ENCODE measurements at places on chromosomes 11 and 22.
A peak's percentile ranks its signal among the peaks of the same experiment; 100 is the strongest.

GRCh38 chr11:108019870-108020540 lies 11.3 kb downstream of the CUL5 start:
- no peak for DNase-seq

- no peak for DNase-seq
Observed at GRCh38 chr11:50073113-50074105, 40.7 kb downstream of the OR4C45 start.

DNA sequence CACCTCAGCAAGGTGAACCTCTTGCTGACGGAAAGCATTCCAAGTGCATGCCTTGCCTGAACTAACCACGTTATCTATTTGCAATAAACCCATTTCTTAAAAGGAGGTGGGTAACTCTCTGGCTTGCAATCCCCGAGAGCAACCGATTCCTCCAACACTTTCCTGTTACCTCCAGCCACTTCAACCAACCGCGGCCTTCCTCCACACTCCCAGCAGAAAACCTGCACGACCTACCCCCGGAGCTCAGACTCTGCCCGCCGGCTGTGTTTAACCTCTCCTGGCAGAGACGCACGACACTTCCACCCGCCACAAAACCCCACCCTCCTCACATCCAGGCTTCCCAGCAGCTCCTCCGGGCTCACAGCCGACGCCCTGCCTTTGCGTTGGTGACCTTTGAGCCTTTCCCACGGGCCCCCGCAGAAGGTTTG lies 708 bp downstream of the SCO2 start:
- DNase-seq: no peak

GRCh38 chr22:22693531-22693884 lies 49.1 kb downstream of the GGTLC2 start:
- DNase-seq: no peak

- no peak for DNase-seq
Observed at GRCh38 chr11:128421577-128422330, 165.6 kb downstream of the ETS1 start.

DNA sequence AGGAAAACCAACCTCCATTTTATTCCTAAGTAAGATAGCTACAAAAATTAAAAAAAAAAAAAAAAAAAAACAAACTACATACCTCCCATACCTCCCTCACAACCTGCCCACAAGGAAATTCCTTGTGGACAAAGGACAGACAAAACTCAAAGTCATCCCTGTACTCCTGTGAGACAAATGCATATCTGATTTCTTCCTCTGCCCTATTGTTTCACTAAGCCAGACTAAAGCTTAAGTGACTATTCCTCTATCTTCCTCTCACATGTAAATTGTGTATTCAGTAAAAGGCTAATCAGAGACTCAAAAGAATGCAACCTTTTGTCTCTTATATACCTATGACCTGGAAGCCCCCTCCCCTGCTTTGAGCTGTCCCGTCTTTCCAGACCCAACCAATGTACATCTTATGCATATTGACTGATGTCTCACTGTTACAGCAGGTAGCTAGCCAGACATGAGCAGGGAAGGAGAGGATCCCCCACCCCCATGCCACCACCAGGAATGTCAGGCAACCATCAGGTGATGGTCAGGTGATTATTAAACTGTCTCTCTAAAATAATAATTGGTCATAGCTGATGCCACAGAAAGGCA lies 289.4 kb downstream of the SBF2 start:
- DNase-seq: no peak

- no peak for DNase-seq
Observed at GRCh38 chr11:115148101-115148500, 356.1 kb downstream of the CADM1 start.

- DNase-seq: no peak
Observed at GRCh38 chr22:39490966-39491680, 11.0 kb upstream of the MIEF1 start.

- DNase-seq: no peak
Observed at GRCh38 chr11:112388496-112388895, 127.8 kb upstream of the PLET1 start.

DNA sequence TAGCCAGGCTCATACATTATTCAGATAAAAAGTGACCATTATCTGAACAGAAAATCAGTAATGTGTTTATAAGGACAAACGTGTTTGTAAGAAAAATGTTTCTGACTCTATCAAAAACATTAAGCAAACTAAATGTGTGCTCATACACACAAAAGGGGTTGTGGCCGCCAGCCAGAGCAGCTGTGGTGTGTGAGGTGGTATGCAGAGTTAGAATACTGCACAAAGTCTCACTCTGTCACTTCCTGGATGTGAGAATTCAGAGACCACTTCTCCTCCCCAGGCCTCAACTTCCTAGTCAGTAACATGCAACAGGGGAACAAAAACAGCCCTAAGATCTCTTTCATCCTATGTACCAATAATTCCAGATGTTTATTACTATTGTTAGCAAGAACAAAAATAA lies 9.4 kb downstream of the OR5B21 start:
- DNase-seq: no peak

- DNase-seq: no peak
Observed at GRCh38 chr11:12358302-12359188, 18.8 kb upstream of the PARVA start.

DNA sequence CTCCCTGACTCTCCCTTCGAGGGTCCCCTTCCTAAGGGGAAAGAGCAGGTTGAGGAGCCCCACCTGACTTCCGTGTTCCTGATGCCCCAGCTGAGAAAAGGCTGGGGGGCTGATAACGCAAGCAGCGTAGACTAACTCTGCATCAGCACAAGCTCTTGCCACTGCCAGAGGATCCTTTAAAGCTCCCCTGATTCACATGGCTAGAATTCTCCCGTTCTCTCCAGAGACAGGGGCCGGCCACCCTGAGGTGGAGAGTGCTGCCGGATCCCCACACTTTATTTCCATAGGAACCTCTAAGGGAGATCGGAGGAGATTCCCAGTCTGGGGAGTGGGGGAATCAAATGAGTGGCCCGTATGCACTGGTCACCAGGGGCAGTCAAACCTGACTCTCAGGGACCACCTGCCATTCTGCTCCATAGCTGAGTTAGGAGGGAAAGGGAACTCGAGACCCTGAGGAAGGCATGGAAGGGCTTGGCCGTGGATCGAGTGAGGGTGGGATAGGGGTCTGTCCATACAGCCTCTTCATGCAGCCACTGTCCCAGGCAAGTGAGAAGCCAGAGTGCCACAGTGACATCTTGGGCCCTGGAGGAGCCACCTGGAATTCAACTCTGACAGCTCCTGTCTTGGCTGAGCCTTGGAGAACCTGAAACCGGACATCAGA lies 1.4 kb upstream of the VSIG10L2 start:
- no peak for DNase-seq

- no peak for DNase-seq
Observed at GRCh38 chr22:47248925-47249324, 486.5 kb downstream of the TBC1D22A start.

- no peak for DNase-seq
Observed at GRCh38 chr11:27060816-27061460, 20.3 kb downstream of the BBOX1 start.

- DNase-seq: no peak
Observed at GRCh38 chr22:36351921-36352802, 35.6 kb downstream of the MYH9 start.

GRCh38 chr11:30346068-30346688 lies 23.3 kb downstream of the ARL14EP start:
- no peak for DNase-seq

DNA sequence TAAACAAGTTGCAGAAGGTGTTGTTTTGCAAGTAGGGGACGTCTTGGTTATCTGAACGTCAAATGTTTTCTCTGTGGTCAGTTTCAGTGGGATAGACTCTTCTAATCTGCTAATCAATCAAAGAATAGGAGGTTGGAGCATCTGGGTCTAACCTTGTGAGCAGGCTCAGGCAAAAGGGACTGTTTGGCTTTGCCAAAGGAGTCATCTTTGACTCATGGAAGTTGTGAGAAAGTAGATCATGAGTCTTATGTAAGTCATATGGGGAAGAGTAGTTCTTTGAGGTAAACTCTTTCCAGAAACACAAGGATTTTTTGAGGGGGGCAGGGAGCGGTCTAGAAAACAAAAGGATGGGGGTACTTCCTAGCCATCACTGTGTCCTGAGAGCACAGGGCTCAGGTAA lies 27.1 kb upstream of the TOP3B start:
- no peak for DNase-seq

DNA sequence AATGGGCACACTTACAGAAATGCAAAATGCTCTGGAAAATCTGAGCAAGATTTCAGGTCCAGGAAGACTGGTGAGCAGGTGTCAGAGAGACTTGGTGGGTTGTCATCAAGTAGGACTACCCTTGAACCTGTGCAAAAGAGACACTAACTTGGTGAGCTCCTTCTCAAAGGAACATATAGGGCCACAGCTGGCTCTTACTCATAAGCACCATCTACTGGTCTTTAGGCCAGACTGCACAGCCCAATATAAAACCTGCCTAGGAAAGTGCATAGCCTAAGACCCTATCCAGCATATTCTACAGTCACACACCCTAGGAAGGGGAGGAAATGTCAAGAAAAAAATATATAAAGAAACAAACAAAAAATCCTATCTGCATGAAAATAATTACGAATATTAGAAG lies 18.2 kb upstream of the OR10W1 start:
- DNase-seq: no peak

GRCh38 chr22:43438666-43439347 lies 27.0 kb downstream of the MPPED1 start:
- DNase-seq: no peak

DNA sequence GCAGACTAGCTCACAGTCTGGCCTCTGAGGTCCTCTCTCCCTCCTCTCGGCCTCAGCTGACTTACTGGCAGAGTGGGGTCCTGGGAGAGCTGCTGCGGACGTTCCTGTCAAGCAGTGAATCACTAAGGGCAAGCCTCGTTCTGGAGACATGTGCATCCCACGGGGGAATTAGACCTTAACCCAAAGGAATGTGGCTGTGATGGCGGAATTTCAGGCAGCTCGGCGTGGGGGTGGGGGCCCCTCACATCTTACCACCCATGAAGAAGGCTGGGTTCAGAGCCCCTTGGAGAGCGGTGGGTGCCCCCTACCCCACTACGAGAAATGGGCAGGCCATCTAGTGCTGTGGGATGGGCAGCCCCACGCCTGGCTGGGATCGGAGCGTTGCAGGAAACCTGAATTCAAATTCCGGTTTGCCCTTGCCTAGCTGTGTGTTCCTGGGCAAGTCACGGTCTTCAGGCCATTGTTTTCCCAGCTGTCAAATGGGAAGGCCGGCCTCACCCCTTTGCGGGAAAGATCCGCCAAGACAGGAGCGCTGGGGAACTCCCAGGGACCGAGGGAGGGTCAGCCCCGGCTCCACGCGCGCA lies 554 bp downstream of the LRRC32 start:
- no peak for DNase-seq

GRCh38 chr11:86699040-86699791 lies 26.8 kb upstream of the ME3 start:
- DNase-seq: no peak

GRCh38 chr22:22787786-22788459 lies 99.7 kb upstream of the IGLL5 start:
- DNase-seq: peak; percentile 70

DNA sequence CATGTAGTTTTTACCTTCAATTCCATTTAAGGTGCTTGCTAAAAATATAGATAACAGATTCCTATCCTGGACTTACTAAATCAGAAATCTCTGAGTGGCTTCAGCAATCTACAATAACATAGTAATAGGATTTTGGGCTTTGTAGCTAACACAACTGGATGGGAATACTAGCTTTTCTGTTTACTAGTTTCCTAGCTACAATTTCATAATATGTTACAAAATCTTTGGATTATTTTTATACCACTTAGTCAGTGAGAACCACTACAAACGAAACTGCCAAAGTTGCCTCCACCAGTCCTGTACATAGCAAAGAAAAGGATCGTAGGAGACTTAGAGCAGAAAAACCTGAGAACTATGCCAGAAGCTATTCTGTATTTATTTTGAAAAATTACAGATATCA lies 87.7 kb upstream of the ANO3 start:
- DNase-seq: no peak

- no peak for DNase-seq
Observed at GRCh38 chr11:60349990-60350389, 22.9 kb downstream of the MS4A6E start.

DNA sequence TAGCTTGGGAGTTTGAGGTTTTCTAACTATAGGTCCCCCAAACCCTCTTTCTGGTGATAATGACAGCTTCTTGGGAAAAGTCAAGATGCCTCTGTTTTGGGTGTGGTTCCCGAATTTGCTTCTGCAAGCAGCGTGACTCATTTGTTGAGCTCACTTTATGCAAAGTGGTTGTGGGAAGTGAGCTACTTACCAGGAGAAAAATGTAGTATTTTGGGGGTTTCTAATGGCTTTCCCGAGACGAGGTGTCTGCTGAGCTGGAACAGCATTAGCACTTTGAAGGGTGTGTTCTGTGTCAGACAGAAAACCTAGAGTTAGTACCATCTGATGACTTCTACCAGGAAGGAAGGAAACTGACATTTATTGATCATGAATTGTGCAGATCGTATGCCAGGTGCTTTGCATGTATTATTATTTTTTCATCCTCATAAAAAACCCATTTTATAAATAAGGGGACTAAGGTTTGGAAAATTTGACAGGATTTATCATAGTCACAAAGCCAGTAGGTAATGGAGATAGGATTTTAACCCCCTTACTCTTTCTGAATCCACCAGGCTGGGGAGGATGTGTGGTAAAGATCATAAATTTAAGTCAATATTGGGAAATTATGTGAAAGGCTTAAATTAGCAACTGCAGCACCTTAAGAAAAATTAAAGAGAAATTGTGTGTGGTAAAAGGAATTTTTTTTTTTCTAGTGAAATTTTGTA lies 108.8 kb upstream of the CD44 start:
- peak; percentile 21 for DNase-seq

- no peak for DNase-seq
Observed at GRCh38 chr11:70608568-70609470, 210.5 kb downstream of the CTTN start.

DNA sequence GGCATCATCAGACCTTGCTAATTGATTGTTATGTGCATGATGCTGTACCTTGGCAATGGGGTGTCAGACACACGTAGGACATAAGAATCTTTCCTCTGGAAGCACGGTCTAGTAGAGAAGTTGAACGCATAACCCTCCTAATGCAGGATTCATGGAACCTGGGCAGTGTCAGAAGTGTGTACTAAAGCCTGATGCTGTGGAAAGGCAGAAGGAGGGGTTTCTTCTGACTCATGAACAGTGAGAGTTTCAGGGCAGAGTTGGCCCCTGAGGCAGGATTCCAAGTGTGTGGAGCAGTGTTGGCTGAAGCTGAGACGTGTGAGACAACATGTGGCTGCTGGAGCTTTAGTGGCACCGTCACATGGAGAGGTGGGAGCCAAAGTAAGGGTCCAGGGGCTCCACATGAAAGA lies 3.5 kb downstream of the PANX1 start:
- DNase-seq: no peak

DNA sequence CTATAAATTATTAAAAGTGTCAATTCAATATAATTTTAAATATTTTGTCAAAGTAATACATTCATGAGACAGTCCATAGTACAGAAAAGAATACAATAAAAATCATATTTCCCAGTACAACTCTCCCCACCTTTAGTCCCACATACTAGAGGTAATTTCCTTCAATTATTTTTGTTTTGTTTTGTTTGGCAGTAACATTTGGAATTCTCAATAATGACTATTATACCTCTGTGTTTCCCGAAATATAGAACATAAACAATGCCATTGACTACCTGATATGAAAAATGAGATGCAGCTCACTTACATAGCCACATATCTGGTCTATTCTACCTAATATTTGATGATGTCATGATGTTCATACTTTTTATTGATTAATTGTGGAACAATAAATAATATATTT lies 24.4 kb upstream of the CASP4 start:
- no peak for DNase-seq

- DNase-seq: peak; percentile 22
Observed at GRCh38 chr11:122882857-122883645, 492 bp downstream of the JHY start.

- DNase-seq: no peak
Observed at GRCh38 chr11:112773264-112773663, 188.0 kb upstream of the NCAM1 start.
